Mesendoderm (in vitro differentiated cells): ENCODE measurements at places on chromosomes 5 and 9.

DNA sequence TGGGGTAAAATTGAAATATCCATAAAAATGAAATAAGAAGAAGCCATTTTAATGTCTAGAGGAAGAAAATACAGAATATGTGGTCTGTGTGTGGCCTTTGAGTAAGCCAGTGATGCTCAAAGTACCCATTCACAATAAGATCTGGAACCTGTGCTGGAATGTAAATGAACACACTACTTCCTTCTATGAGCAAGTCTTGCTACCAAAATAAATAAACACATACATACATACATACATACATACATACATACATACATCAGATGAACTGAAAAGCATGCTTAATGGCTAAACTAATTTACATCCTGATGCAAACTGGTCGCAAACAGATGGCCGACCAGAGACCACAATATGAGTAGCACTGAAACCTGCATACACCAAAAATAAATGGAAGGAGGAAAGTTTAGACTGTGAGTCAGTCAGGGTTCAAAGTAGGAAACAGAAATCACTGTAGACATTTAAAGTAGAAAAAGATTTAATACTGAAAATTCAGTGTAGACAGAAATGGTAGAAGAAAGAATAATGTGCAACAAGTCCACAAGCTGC lies 317.6 kb downstream of the CAAP1 start:
- DNase-seq = no peak

- DNase-seq = peak; percentile 84
Observed at GRCh38 chr5:171424726-171425125, 5.3 kb downstream of the FGF18 start.

DNA sequence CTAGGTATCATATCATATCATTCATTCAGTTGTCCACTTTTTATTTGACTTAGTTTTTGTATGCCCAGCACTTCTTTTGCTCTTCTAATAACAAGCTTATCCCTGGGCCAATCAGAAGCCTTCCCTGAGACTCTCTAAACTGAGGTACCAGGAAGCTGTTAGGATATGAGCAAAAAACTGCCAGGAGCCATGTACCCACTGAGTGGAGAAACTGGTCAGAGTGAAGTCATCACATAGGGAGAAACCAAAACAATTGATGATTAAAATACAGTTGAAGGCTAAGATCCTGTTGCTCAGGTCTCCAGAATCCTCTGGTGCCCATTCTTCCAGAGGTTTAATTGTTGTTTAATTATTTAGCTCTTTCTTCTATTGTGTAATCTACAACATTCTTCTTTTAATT lies 120.2 kb downstream of the KIAA0825 start:
- no peak for DNase-seq

GRCh38 chr9:4760122-4760521 lies 19.1 kb upstream of the AK3 start:
- no peak for DNase-seq
